Right ventricle myocardium inferior (tissue), 1 donor: ENCODE measurements at places on chromosomes 2 and 18. TPM values are rescaled to one million over a fixed set of nuclear protein-coding genes. Genes with fewer than 3 reads are reported as not detected.

CRYGA gene
- total RNA-seq = not detected

DNA sequence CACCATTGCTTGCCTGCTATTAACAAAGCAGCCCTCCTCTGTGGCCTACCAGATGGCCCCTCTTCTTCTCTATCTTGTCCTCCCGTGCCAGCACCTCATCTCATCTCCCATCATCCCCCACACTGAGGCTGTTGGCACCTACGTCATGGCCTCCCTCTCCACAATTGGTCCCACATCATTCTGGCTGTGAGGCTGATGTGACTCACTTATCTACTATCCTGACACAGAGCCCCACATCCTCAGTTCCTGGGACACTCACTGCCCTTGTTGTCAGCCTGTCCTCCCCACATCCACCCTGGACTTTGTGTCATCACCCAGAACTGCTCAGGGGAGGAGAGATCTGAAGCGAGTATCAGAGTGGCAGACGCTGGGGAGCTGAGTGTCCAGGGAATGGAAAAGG, 102.9 kb downstream of the MRO start:
- DNase-seq = no peak

CTDP1 gene
- total RNA-seq = 8.4 TPM

CD8A gene
- 1.2 TPM for total RNA-seq

DNA sequence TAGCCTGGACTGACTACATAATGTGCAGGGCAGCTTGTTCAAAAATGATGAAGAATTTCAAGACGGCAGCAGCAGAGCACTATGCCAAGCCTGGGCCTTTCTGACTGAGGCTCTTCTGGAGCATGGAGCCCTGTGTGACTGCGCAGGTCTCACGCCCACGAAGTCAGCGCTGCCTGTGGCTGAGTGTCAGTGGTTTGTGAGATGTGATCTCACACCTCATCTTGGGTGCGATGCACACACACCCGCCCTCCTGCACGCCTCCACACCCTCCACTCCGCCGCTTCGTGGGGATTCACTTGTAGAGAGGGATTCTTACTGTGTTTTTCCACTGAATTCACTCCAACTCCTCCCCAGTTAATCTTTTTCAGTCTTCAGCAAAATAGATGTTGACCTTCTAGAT, 103.9 kb downstream of the VIT start:
- no peak for DNase-seq

DNA sequence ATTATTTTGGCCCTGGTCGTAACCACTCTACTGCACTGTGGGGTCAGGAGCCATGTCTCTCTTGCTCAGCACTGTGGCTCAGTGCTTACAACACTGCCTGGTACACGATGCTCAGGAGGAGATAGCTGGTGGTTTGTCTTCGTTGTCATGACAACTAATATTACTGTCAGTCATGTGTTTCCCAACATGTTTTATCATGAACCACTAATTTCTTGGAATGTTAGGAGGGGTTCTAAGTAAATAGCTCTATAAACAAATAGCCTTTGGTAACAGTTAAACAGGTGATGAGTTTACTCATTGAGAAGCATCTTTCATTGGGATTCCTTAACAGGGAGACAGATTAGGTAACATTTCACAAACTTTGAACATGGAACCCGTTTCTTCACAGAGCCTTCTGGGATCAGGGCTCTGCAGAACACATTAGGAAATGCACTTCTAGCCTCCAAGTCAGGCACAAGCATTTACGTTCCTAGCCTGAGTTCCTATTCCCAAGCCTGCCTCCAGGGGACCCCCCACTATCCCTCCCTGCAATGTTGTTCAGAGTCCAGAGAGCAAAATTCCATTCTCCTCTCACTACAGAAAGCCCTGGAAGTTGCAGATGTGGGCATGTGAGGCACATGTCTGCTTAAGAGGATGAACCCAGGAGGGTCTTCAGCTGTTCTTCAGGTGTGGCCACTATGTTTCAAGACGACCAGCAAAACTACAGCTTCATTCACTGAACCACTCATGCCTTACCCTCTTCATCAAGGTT, 6.4 kb upstream of the RBM44 start:
- DNase-seq = no peak

DNA sequence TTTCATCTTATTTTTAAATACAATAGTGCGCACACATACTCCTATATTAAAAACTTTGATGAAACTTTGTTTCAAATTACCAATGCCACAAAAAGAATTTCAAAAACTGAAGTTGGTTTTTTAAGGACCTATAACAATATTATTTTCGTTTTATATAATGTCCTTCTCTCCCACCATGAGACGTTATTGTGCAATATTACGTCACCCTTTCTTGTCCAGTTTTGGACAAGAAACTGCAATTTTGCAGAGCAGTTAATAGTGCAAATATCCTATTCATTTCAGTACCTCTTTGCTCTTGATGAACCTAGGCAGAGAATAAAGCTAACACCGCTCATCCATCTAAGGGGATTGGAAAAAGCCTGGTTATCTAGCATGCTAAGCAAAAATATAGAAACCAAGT, 9.7 kb upstream of the ZNF516 start:
- no peak for DNase-seq

FRZB gene
- total RNA-seq = 1.3 TPM

DNA sequence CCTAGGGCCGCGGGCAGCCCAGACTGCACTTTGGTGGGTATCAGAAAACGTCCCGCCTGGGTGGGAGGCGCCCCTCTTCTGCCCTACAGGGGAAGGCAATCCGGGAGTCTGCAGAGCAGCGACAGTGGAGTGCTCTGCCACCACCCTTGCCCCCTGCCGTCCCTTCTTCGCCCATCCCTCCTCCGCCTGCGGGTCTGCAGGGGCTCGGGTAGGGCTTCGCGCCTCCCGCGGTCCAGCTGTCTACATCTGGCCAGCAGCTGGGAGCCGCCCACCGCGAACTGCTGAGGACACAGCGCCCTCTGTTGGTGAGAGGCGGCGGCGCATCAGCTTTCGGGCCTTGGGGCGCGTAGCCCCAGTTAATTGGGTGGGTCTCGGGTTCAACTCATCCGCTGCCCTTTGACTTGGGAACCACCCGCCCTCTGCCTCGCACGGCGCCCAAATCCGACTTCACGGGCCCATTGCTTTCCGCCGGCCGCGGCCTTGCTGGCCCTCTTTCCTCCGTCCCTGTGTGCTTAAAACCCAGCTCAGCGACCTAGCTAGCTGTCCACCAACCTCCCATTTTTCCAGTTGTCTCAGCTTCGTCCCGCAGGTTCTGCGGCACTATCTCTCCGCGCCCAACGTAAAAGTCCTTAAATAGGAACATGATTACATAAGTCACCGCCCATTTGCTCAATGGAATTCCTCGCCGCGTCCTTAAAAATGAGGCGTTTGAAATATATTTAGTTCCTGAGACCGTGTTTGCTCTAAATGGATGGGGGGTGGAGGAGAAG, 17.6 kb downstream of the WNT10A start:
- DNase-seq = peak; percentile 86

REEP1 gene
- 23.6 TPM for total RNA-seq

DNA sequence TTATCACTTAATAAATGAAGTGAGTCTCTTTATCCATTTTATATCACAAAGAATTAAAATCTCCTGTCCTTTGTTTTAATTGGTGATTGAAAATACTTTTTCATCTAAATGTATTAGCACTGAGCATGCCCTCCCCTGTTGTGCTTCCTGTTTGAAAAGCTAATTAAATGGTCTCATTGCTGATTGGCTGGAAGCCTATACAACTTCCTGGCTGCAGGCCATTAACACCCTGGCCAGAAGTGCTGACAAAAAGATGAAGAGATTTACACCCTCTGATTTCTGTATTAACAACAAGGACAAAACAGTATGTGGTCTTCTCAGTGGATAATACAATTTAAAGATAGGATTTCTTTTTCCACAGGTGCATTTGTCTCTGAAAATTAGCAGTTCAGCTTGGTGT, 548.0 kb downstream of the DCC start:
- DNase-seq = no peak

DNA sequence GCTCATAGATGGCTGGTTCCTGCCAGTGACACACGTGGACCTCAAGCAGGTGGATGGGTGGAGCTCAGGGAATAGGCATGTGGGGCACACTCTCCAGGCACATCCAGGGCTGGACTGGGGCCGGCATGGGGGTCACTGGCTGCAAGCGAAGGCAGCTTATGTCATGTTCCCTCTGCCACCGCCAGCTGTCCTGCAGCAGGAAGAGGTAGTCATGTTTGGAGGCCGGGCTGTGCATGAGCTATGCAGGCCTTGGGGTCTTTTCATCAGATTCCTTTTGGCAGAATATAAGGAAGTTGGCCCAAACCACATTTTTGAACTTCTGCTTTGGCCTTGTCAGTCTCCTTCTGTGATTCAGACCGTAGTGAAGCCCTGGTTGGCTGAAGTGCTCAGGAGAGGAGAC, 61.5 kb downstream of the AGAP1 start:
- DNase-seq = no peak

- DNase-seq = peak; percentile 92
Observed at GRCh38 chr18:58043491-58044369, at the start of gene NEDD4L. TSS of gene NEDD4L (plus strand) at chr18:58044226. CDS start at chr18:58044661, 435 bp downstream.

IL18R1 gene
- 1.0 TPM for total RNA-seq

VWC2L gene
- total RNA-seq = not detected
